ENCODE measurements at places on chromosomes 7 and 10. TPM values are rescaled to one million over a fixed set of nuclear protein-coding genes. Genes with fewer than 3 reads are reported as not detected.

EGFR gene
- total RNA-seq, result not detected

ZCCHC24 gene
- 1.5 TPM for total RNA-seq

- H3K4me3 ChIP-seq, result no peak overlapping the region
- no peak overlapping the region for H3K27ac ChIP-seq
- peaks cover 40% of the 10 kb centered on the region for H3K27me3 ChIP-seq
These were observed 3.5 kb downstream of the COBL start for GRCh38 chr7:51312951-51313737.

GRCh38 chr10:88194961-88195367, 331.5 kb downstream of the PTEN start:
- peaks cover 2% of the 10 kb centered on the region for H3K36me3 ChIP-seq
- no peak overlapping the region for H3K27ac ChIP-seq
- peaks cover 16% of the 10 kb centered on the region for H3K4me1 ChIP-seq
- H3K27me3 ChIP-seq, result no peaks in the 10 kb centered on the region

FXYD4 gene
- total RNA-seq, result not detected
